ENCODE measurements at places on chromosomes 16 and 17.

GRCh38 chr16:85104821-85105391 lies 7.4 kb downstream of the CIBAR2 start:
- DNase-seq: no peak

DNA sequence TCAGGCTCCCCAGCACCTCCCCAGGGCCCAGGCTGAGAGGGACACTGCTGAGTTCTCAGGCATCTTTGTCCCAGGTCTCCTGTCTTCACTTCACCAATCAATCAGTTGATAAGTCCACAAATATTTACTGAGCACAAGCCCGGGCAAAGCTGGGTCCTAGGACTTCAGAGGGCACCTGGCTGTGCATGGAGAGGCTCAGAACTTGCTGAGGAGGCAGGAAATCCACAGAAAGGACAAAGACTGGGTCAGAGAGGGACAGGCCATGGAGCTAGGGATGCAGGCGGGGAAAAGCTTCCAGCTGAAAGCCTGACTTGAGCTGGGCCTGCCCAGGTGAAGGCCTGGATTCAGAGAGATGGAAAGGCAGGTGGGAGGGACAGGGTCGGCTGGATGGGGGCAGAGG lies 33.2 kb upstream of the C1QL1 start:
- DNase-seq: no peak

DNA sequence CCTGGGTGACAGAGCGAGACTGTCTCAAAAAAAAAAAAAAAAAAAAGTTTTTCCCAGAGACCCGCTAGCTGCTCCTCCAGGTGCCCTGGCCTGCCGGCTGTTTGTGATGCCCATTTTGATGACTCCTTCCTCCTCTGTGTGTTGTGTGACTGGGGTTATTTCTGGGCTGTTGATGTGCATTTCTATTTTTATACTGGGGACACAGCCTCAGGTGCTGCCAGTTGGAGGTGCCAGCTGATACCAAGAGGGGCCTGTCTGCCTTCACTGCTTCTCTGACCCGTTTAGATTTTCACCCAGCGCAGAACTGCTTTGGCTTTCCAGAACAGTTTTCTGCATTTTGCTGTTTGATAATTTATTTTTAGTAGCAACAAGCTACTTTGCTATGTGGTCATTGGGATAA lies 6.7 kb downstream of the PLA2G15 start:
- no peak for DNase-seq

GRCh38 chr17:80395402-80396151 lies 19.4 kb upstream of the ENDOV start:
- no peak for DNase-seq

DNA sequence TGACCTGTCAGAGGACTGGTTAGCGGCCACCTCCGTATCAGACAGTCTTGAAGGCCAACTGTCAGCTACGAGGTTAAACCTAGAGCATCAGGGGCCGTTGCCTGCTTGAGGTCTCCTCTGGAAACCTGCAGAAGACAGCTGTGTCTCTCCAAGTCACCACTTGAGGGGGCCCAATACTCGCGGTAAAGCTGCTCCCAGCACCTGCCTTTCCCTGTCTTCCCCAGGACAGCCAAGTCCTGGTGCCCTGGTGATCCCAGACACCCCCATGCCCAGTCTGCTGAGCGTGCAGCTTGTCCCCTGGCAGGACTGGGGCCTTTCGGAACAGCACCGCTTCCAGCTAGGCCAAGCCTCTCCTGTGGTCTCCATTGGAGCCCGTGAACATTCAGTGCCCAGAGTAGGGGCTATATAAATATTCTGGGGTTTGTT lies 80.1 kb downstream of the DNAH17 start:
- DNase-seq: peak; percentile 30

- DNase-seq: no peak
Measured at GRCh38 chr17:17952691-17953090, 19.5 kb downstream of the TOM1L2 start.

DNA sequence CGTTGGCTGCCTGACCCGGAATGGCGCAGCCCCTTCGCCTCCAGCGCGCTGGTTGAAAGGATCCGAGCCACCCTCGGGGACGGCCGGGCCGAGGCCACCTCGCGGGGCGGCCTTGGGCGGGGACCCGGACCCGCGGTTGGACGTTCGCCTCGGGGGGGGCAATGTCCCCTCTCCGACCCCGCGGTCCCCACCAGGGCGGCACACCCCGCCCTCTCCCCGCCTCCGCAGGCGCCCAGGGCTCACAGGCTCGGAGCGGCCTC lies 1.0 kb upstream of the SOX8 start:
- no peak for DNase-seq

GRCh38 chr16:69600202-69600601 lies 34.4 kb downstream of the NFAT5 start:
- no peak for DNase-seq

DNA sequence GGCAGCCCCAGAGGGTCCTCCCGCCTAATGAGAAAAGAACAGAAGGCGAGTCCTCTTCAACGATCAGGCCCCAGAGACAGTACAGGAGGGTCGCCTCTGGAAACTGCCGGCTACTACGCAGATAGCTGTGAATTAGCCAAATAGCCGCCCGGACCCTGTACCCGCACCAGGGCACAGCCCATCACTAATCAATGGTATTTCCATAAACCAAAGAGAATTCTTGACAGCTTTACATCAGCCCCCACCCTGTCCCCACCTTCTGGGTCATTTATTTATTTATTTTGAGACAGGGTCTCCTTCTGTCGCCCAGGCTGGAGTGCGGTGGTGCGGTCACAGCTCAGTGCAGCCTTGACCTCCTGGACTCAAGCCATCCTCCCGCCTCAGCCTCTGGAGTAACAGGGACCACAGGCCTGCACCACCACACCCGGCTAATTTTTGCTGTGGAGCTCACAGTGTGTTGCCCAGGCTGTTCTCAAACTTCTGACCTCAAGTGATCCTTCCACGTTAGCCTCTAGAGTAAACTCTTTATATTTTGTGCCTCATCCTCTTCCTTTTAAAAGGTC lies 805 bp upstream of the CLCN7 start:
- no peak for DNase-seq

DNA sequence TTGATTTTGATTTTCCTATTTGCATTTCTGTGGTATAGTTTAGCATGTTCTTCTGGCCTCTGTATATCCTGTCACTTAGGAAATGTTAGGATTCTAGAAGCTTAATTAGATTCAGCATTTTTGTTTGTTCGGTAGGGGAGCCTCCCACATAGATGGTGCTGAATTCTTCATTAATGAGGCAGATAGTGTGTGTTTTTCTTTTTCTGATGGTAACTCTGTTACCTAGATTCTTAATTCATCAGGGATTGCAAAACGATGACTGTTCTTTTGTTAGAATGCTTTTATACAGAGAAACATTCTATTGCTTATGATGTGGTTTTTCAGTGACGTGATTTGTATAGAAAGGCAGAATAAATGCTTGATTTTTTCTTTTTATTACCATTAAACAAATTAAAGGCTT lies 19.0 kb downstream of the BANP start:
- DNase-seq: no peak

- DNase-seq: no peak
Measured at GRCh38 chr16:68396481-68396880, 51.8 kb downstream of the SMPD3 start.

DNA sequence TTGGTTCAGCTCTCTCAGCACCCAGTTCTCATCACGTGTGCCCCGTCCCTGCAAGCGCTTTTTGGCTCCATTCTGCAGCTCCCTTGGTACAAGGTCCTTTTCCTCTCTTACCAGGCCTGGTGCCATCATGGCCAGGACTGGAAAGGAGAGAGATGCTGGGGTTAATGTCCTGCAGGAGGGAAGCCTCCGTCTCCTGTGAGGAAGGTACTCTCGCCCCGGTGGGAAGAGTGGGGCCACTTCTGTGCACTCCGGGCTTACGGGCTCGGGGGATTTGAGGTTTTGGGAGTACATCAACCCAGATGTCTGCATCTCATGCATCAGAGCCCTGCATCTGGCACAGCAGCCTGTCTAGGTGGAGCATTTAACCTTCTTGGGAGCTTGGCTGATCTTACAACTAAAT lies 10.1 kb downstream of the CTRB2 start:
- no peak for DNase-seq

GRCh38 chr16:3837851-3838586 lies 42.5 kb downstream of the CREBBP start:
- DNase-seq: no peak

- no peak for DNase-seq
Measured at GRCh38 chr16:3594316-3595109, 16.9 kb downstream of the SLX4 start.

- no peak for DNase-seq
Measured at GRCh38 chr17:55319933-55320593, 55.3 kb downstream of the HLF start.

DNA sequence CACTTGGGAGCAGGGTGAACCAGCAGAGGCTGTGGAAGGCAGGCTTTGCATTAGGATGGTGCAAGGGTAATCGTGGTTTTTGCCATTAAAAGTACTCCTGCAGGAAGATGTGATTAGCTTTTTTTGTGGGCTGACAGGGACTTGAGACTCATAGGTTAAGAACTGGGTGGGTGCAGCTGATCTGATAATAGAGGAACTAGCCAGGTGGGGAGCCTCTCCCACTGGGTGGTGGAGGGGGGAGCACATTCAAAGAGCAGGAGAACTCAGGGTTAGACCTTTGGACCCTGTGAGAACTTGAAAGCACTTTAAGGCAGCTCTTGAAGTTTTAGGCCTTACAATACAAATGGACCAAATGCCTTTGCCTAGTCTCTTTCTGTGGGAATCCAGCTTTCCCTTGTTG lies 32.4 kb downstream of the CCL4 start:
- DNase-seq: no peak

- no peak for DNase-seq
Measured at GRCh38 chr16:31215287-31216162, 1.4 kb downstream of the PYDC1 start.

- DNase-seq: no peak
Measured at GRCh38 chr17:49122566-49122965, 10.0 kb upstream of the B4GALNT2 start.

DNA sequence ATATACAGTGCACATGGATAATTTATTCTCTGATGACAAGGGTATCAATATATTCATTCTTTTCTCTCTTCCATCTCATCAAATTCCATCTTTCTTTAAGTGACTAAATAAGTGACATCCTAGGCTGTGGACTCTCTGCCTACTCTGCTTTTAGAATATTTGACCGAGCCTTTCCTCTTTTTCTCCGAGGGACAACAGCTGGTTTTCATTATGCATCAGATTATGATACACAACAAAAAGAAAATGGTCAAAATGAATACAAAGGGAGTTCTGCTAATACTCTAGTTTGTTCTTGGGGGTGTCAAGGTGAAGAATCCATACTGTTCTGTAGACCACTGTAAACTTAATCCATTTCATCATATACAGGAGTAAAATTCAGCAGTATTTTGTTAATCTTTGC lies 942.6 kb downstream of the KCNJ2 start:
- DNase-seq: no peak

- no peak for DNase-seq
Measured at GRCh38 chr17:76390003-76390421, 5.6 kb downstream of the SPHK1 start.

GRCh38 chr17:36947922-36948716 lies 635 bp upstream of the AATF start:
- DNase-seq: no peak

GRCh38 chr17:78252701-78253635 lies 21.5 kb downstream of the TMEM235 start:
- no peak for DNase-seq

DNA sequence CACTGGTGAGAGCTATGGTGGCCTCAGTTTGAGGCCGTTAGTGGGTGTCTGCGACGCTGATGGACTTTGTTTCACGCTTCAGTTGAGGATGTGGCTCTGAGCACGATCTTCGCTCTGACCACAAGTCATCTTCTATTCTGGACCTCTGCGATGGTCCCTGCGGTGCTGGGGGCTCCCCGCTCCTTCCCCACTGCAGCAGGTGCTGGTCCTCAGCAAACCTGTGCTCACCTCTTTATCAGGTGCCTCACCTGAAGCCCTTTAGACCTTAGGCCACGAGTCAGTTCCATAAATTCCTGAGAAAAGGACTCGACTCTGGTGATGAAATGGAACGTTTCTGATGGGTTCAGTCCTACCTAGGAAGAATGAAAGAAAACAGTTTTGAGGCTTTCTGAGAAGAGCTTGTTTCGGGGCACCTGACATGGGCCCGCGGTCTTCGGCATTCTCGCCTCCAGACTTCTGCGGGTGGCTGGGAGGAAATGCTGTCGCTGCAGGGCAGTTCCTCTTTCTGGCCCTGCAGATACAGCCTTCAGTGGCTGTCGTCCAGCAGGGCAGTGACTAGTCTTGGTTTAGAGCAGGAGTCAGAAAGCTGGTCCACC lies 4.7 kb downstream of the KCTD5 start:
- no peak for DNase-seq

DNA sequence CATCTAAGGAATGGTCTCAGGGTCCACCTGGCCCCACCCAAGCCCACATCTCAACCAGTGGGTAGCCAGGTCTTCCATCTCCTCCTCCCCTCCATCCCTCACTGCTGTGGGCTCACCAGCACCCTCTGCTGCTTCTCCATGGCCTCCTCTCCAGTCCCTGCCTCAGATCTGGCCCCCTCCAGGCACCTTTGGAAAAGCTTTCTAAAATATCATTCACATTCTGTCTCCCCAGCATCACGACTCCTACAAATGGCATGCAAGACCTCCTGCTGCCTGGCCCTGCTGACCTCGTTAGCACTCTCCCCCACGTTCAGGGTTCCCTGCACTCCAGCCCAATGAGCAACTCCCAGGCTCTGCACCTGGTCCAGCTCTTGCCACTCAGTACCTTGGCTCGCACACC lies 13.7 kb downstream of the GLP2R start:
- DNase-seq: no peak

Measured in stimulated activated CD4-positive, alpha-beta T cell treated with anti-CD3 and anti-CD28 coated beads, Interleukin-1b, Interleukin-23, amount 100 ng/mL, for 24 hours (primary cell).